ENCODE measurements at places on chromosomes 1 and 21.
A peak's percentile ranks its signal among the peaks of the same experiment; 100 is the strongest.

GRCh38 chr1:172105230-172105629 is 263.9 kb downstream of the DNM3 start:
- no peak for DNase-seq

GRCh38 chr1:230152999-230153398 is 86.0 kb downstream of the GALNT2 start:
- DNase-seq: no peak

- DNase-seq: no peak
These were observed 98.6 kb upstream of the PPP2R5A start for GRCh38 chr1:212186427-212187207.

DNA sequence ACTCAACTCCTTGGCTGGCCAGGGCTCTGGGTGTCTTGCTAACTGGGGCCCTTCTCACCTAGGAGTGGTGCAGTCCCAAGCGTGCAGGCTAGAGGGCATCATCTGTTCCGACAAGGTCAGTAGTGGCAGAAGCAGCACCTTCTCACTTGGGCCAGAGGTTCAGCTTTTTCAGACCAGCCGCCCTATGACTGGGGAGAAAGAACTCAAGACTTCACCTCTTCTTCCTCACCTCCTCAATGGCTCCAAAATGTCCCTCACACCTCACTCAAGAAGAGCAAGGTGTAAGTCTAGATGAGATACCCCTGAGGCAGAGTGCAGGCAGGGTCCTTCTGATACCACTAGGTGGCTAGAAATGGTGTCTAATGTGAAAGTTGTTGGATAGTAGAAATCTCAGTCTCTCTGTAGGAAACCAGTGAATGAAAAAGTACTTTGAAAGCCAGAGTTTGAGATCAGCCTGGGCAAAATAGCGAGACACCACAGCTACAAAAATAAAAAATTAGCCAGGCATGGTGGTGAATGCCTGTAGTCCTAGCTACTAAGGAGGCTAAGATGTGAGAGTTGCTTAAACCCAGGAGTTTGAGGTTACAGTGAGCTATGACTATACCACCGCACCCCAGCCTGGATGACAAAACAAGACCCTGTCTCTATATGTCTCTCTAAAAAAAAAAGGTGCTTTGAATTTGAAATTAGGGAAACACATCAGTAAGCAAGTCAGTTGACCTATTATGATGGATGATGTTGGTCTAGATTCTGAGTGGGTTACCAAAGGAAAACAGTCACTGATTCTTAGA is 8.6 kb upstream of the IL20 start:
- DNase-seq: no peak

DNA sequence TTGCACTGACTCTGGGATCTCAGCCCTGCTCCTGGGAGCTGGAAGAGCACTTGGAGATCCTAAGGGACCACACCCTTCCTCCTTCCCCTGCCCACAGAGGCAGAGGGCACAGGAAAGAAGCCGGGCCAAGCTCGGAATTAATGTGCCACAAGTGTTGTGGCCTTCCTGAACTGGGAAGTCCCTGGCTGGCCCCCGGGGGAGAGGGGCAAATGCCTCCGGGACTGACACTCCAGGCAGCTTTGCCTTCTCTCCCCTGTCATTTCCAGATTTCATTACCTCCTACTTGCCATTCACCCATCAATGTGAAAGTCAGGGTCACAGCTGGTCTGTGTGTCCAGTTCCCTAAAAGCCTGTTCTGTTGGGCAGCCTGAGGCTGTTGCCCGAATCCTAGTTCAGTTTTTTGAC is 21.7 kb downstream of the SESN2 start:
- DNase-seq: no peak

- DNase-seq: no peak
These were observed 6.5 kb downstream of the S100A9 start for GRCh38 chr1:153364156-153364555.

DNA sequence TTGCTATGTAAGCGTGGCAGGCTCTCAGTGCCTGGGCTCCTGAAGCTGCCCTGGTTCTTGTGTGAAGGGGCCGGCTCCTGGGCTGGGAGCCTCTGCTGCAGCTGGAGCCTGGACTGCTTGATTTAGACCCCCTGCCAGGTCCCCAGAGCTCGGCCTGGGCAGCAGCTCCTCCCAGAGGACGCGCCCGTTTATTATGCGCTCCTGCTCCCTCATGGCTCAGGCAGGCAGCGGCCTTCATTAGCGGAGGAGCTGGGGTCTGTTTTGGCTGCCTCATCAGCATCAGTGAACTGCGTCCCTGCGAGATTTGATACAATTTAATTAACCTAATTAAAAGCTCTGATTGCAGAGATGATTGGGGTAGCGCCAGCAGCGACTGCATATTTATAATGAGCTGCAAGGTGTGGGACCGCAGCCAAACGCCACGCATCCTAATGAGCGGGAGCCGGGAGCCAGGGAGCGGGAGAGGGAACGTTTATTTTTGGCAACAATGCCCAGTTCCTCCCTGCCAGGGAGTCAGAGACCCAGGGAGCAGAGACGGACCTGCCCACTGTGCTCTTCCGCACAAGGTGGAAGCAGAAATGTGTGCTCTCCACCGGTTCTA is 16.6 kb downstream of the UTP11 start:
- DNase-seq: no peak

DNA sequence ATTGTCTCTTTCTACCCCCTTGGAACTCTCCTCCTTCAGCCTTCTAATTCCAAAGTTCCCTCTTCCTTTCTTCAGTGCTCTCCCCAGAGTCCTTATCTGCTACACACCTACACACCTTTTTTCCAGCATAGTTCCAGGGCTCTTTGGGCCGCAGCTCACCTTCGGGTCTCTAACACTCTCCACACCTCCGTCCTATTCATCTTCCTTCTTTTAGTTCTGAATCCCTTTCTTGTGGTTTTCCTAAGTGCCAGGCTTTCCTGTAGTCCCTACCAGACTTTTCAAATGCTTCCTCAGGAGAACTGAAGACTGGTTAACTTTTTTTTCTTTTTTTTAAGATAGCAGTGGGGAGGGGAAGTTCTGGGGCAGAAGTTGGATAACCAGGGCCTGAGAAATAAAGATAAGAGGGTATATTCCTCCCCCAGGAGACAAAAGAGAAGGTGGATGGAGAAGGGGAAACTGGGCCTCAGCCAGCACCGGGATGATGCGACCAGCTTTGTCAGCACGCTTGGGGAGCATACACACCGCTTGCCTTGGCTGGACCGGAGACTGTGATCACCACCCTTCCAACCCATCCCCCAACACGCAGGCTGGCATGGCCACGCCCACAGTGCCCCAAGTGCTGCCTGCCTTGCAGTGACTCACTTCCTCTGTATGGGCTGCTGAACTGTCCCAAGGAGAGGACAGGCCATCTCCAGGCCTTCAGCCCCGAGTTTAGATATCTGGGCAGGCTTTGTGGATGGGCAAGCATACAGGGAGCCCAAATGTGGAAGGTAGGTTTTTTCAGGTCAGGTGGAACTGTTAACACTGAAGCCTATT is 2.5 kb upstream of the CERS2 start:
- peak; percentile 43 for DNase-seq

DNA sequence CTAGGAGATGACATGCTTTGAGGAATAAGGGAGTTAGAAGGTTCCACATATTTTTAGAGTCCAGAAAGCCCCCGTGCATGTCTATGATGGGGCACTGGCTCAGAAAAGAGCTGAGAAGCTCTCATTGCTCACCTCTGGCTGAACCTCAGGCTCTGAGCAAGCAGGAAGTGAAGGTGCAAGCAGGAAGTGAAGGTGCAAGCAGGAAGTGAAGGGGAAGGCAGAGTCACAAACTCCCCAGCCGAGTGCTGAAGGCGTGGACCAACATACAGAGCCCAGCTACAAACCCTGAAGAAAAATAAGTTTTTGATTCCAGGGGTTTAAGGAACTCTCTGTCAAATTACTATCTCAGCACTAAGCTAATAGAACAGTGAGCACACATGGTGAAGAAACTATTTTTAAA is 7.0 kb downstream of the KRTAP10-8 start:
- peak; percentile 32 for DNase-seq

- DNase-seq: no peak
These were observed 94.9 kb downstream of the ZNF644 start for GRCh38 chr1:90926971-90927370.

- no peak for DNase-seq
These were observed 405.9 kb upstream of the RGS18 start for GRCh38 chr1:191752342-191752741.

- DNase-seq: no peak
These were observed 7.1 kb downstream of the SSBP3 start for GRCh38 chr1:54398963-54399528.

DNA sequence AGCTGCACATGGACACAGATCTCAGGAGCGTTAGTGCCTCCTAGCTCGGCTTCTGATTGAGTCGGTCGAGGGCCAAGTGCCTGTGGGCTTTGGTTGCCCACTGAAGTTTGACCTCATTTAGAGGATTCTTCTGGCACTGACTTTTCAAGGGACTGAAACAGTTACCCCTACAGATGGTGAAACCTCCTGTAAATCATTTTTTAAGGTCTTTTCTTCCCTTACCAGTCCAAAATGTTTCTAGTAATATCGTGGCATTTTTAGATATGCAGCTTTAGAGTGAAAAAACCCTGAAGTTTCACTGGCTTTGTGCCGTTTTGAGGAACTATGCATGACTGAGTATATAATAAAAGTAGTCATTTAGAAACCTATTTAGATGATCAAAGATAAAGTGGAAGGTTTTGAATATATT is 34.7 kb upstream of the L1TD1 start:
- DNase-seq: no peak

- no peak for DNase-seq
These were observed 16.2 kb downstream of the SDCCAG8 start for GRCh38 chr1:243271996-243272395.

DNA sequence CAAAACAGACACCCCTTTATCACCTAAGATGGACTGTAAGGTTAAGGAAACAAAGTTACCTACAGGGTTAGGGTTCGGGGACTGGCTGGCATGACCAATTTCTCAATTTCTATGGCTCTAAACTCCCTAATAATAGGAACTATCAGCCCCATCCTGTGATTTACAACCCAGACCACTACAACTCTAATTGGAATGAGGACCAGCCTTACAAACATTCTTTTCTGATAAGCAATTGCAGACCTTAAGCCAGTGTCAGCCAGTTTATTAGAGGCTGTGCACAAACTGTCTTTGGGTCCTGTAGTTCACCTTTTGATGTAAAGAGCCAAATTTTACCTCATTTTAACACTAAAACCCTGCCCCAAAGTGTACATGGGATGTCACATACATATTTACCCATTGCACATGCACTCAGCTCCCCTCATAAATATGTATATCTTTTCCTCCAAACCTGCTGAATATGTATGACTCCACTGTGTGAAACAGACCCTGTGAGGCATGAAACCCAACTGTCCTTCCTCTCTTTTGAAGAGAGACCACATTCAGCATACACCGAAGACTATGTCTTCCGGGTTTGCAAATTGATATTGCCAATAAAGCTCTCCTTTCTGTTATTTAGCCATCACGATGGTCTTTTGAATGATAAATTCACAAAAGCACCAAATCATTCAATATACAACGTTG is 7.3 kb upstream of the APP start:
- DNase-seq: no peak

GRCh38 chr21:39675590-39675989 is 62.9 kb downstream of the B3GALT5 start:
- DNase-seq: no peak

DNA sequence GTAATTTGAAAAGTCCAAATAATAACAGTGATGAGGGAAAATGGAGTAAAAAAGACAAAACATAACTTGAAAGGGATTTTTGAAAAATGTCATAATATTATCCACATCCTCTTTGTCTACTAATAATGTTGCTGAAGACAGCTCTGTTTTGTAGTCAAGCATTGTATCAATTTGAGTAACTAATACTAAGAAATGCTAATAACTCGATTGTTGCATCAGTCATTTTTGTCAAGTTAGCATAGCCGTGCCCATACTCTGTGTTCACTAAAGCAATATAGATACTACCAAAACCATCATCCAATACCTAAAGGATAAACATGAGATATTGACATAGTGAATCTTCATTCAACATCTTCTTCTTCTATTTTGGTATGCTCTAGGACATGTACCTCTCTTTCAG is 17.3 kb downstream of the PDC start:
- DNase-seq: no peak

GRCh38 chr1:161182214-161182613 is 4.9 kb upstream of the B4GALT3 start:
- DNase-seq: no peak

GRCh38 chr21:22827422-22827821 is 1829.2 kb downstream of the NCAM2 start:
- DNase-seq: no peak

DNA sequence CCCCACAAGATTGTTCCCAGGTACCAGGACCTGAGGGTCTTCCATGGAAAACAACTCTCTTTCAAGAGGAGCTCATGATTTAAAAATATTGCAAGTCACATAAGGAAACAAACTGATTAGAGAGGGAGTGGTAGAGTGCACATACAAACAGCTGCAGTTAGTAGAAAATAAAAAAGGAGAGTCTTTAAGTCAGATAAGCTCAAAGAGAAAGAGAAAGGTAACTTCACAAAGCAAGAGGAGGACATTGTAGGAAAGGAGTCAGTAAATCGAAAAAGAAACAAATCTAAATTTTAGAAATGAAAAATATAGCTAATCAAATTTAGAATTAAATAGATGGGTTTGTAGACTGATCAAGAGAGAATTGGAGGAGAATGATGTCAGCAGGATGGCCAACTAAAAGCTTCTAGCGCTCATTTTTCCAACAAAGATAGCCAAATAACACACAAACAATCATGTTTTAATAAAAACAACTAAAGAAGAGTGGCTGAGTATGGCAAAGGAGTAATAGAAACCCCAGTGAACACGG is 86.1 kb upstream of the CD53 start:
- no peak for DNase-seq

GRCh38 chr1:26079960-26080814 is 12.8 kb upstream of the TRIM63 start:
- DNase-seq: no peak

DNA sequence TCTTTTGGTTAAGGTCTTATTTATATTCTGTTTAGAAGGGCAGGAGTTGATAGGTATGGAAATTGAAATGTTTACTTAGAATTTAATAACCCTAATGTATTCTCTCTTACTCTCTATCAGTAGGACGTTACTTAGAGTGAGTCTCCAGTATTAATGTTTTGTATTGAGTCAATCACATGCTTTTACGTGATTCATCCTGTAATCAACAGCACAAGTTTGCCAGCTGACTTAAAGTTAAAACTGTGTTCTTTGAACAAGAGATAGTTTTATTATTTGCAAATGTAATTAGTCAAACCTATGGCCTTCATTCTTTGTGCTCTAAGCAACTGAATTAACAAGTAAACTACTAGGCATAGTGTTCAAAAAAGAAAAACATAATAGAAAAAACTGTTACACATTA is 57.3 kb downstream of the PKN2 start:
- no peak for DNase-seq

GRCh38 chr1:201327687-201328240 is 44.5 kb downstream of the PKP1 start:
- DNase-seq: no peak

DNA sequence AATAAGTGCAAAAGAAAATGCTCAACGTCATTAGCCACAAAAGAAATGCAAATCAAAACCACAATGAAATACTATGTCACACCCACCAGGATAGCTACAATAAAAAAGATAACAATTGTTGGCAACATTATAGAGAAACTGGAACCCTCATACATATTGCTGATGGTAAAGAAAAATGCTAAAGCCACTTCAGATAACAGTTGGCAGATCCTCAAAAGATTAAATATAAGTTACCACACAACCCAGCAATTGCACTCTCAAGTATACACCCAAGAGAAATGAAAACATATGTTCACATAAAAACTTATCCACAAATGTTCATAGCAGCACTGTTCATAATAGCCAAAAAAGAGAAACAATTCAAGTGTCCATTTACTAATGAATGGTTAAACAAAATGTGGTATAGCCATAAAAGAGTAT is 20.7 kb downstream of the TRIM33 start:
- no peak for DNase-seq
